ENCODE measurements at places on chromosomes 4 and X.

DNA sequence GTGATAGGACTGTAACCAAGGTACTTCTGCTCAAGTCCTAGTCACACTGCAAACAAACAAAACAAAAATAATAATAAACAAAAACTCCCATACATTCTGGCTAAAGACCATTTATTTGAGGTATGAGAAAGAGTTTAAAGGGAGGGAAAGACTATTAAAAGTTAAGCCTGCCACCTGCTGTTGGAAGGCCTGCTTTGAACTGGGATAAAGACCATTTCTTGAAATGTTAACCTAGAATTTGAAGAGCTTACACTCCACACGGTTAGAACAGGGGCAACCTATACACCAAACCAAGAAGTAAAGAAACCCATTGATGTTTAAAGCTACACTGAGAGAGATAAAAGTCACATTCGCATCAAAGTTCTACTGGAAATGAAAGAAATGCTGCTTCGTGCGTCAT, 548.7 kb upstream of the DIPK2B start:
- no peak for DNase-seq

DNA sequence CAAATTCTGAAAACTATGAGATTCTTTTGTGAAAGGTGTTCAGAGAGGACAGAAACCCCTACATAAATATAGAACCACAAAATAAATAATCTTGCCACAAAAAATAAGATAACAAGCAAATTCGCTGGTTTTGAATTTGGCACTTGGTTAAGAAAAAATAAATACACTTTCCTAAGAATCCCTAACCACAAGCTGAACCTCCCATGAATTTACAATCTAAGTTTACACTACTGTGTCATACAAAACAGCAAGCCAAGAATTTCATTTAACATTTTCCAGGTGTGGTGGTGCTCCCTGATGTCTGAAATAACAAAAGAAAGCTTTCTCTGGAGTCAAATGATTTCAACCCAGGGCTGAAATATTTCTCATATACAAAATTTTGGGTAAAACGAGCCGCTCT, 121.0 kb downstream of the KCNIP4 start:
- no peak for DNase-seq

- no peak for DNase-seq
Measured at GRCh38 chr4:138592796-138593195, 350.6 kb upstream of the SLC7A11 start.

DNA sequence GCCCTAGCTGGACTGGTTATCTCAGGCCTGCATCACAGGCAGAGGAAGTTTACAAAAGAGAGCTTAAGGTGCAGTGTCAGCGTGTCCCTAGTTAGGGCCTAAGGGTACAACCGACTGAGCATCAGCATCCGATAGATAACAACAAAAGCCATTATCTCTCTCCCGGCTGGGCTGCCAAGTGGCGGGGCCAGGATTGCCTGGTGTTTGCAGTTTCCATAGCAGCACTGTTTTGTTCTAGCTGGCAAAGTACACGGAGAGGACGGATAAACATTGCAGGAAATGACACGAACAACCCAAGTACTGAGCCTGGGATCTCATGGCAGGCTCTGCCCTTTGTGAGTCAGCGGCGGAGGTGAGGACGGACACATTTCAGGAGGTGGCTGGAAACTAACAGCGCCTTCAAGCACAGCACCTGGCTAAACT, 104.7 kb upstream of the NOCT start:
- DNase-seq, result peak; percentile 56

- no peak for DNase-seq
Measured at GRCh38 chr4:34091451-34091850, 2152.9 kb downstream of the ARAP2 start.

GRCh38 chrX:31376408-31377022, 304.7 kb upstream of the FTHL17 start:
- no peak for DNase-seq

DNA sequence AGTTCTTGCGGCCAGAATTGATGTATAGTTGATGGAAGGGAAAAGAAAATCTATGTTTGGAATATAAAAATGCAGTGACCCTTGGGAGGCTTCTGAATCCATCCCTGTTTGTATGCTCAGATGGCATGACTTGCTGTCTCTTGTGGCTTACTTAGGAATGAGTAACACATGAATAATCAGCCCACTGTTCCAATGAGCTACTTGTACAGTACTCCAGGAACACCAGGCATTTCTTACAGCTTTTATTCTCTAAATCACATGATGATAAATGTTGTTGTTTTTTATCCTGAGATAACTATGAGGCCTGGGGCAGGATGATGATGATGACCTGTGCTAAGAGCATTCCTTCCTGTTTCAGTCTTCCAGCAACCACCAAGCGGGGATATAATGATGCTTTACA, 18.9 kb downstream of the TMPRSS11E start:
- DNase-seq, result peak; percentile 66

DNA sequence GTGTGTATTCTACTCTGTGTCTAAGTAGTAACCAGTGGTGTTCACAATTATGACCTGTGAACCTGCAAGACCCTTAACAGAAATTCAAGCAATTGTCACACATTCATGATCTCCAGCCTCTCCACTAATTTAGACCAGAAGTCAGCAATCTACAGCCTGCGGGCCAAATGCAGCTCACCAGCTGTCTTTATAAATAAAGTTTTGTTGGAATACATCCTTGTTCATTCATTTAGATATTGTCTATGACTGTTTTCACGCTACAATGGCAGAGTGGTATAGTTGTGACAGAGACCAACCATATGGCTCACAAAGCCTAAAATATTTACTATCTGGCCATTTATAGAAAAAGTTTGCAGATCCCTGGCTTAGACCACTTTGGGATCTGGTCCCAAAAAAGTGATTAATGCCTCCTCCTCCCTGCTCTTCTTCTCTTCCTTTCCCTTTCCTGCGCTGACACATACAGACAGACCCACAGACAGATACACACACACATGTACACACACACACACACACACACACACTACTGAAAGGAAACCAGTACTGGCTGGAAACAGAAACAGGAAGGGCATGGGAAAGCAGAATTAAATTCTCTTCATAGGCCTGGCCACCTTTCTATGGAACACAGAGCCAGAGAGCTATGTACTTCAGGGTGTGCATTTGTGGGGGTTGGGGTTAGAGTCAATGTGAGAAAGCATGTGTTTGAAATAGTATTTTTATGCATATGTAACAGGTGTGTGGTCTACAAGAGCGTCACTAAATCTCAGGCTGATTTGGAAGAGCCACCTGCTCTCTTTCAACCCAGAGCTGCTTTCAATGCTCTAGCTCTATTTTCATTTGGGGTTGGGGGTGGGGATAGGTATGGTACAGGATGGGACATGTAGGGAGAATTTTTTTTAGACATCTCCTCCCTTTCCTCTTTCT, 49.7 kb upstream of the TMEM164 start:
- DNase-seq, result no peak

DNA sequence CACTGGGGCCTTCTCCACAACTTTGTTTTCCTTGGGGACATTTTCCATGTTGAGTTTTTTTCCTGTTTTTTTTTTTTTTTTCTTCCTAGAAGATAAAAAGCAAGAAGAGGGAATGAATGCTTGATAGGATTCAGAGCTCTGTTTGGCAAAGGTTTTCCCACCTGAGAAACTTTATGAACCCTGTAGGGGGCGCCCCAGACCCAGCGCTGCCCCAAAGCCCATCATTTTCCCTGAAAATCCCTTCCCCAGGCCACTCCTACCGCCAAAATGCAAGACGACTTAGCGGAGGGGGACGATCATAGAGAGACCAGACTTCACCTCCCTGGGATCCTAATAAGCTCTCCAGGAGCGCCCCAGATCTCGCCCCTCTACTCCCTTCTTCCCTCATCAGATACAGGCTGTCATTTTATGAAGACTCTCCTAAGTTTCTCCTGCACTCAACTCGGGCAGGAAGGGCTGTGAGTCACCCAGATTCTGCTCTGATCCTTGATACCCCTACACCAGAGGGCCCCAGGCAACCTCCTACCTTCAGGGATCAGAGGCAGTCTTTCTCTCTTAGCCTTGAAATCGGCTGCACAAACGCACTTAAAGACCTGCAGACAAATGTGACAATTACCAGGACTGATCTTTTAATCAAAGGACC, 1.4 kb downstream of the BEX5 start:
- DNase-seq, result no peak

- no peak for DNase-seq
Measured at GRCh38 chrX:97398030-97398551, 514.4 kb downstream of the RPA4 start.

GRCh38 chr4:104129243-104129642, 365.5 kb downstream of the CXXC4 start:
- no peak for DNase-seq

DNA sequence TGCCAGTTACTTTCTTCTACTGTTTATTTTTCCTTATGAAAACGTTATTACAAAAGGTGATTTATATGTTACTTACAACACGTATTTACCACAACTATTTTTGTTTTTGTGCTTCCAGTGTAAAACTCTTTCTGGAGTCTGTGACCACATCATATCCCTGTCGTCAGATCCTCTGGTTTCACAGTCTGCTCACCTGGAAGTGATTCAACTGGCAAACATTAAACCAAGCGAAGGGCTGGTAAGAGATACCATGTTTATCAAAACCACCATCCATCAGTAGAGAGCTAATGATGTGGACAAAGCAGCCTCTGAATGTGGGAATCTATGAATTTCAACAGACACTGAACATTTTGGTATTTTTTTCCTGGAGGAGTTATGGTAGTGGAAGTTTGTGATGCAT, 116.1 kb downstream of the CNKSR2 start:
- no peak for DNase-seq

DNA sequence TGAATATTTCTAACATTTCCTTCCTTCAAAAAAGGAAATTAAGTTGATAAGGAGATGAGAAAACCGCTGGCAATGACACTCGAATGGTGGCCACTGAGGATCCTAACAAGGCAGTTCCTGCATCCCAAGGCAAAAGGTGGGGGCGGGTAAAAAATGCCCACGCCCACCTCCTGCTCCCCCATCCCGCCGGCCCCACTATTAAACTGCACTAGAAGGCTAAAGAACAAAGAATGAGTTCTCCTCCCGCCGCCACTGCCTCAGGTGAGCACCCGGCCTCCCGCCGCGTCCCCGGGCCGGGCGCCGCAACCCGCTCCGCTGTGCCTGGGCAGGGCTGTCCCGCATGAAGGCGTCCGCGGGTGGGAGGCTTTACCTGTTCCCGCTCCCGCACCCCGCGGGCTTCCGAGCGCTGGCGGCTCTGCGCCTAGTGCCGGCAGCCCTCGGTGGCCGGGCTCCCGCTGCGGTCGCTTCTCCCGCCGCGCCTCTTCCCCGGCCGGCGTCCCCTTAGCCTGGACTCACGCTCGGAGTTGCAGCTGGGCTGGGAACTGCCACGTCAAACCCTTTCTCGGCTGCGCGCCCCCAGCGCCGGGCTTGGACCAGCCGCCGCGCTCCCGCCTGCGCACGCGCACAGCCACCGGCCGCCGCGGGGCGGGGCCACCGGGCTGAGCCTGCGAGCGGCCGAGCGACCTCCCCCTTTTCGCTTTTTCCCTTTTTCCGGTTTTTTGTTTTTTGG, at the start of gene SEC24D:
SEC24D (minus strand) TSS at position 556 of the 730 bp plus-strand sequence. CDS start 2,430 bp downstream, outside the sequence.
- peak; percentile 28 for DNase-seq

DNA sequence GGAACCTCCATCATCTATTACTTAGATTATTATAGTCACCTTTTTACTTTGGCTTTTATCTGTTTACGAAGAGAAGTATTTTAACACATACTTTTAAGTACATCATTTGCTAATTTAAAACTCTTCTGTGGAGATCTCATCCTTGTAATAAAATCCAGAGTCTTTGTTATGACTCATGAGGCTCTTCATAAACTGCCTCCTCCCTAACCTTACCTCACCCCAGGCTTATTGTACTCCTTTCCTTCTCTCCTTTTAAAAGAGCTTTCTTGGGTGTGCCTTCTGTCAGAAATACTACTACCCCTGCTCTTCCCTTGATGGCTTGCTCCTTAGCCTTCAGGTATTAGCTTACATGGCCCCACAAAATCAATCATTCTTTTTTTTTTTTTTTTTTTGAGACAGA, 6.6 kb downstream of the ARL9 start:
- no peak for DNase-seq

DNA sequence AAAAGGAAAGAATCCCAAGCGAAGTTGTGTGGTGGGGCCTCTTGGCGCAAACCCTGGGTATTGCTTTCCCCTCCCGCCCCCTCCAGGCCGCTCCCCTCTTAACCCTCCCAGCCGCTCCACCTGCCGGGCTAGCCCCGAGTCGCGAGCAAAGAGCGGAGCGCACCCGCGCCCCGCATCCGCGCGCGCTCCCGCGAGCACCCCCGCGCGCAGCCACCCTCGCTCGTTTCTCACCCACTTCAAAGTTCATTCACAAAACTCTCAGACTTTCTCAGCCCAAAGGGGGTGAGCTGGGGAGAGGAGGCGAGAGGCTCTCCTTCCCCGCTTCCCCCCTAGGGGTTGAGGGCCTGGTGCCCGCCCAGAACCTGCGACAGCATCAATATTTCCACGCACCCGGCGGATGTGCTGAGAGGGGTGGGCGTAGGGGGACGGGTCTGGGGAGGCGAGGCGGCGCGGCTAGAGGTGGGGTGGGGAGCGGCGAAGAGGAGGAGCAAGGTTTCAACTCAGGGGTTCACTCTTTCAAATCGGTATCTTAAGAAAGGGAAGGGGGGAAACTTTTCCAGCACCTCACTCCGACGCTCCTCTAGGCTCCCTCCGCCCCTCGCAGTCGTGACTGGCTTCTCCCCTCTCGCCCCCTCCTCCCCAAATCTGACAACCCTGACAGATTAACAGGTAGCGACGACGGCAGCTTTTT, 1.8 kb downstream of the MAML3 start:
- DNase-seq, result no peak

GRCh38 chrX:126237524-126237923, 71.4 kb upstream of the DCAF12L2 start:
- DNase-seq, result no peak

GRCh38 chr4:160514126-160514525, 1411.2 kb downstream of the RAPGEF2 start:
- DNase-seq, result no peak

DNA sequence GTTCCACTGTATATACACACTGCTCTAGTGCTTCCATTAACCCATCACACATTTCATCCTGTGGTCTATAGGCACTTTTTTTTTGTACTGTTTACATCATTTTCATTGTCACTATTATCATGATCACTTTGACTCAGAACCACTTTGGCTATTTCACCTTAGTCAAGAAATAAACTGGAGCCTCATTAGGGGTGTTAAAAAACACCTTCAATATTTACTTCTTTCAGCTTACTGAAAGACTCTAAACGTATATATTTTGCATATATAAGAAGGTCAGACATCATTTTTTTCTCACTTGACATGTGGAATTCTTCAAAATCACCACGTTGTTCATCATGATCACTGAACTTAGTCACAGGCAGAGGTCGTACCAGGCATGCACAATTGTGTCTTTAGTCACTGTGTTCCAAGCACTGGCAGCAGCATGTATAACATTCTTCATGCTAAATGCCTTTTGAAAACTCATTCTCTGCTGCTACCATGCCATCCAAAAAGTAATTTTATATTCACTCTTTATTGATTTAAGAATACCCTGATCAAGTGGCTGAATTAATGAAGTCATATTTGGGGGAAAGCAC, 229.2 kb upstream of the ARSJ start:
- DNase-seq, result peak; percentile 18

DNA sequence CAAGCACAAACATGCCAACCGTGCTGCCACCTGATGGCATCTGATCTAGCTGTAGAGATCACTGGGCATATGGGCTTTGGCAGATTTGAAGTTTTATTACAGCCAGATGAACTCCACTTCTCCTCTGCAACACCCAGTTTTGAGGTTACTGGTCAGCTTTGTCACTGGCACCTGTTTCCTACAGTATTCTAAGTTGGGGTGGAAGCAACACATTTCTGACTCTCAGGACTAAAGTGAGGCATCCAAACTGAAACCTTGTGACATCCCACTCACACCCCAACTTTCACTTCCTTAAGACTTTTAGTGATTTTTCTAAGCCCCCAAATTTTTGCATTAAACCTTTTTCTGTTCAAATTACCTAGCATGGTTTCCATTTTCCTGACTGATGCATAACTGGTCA, 115.1 kb upstream of the PCDH18 start:
- no peak for DNase-seq

Data from GM04503 (cell line).